Activated naive CD8-positive, alpha-beta T cell treated with anti-CD3 and anti-CD28 coated beads for 36 hours (primary cell): ENCODE measurements at places on chromosomes 6 and 20. TPM values are rescaled to one million over a fixed set of nuclear protein-coding genes. Genes with fewer than 3 reads are reported as not detected.

DNA sequence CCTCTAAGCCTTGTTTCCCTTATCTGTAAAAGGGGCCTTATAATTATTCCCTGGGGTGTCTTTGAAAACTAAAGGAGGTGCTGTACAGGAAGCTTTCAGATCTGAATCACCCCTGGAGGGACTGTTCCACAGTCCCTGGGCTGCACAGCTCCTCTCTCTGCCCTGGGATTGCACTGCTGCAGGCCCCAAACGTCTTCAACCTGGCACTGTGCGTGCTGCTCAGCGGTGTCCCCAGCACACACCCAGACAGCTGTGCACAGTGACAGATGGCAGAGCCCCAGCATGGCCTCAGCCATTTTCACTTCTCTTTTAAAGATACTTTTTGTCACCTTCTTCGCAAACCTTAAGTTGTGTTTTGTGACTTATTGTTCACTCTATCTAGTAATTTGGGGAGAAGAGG is 50.7 kb upstream of the INSM1 start:
- DNase-seq = no peak

DNA sequence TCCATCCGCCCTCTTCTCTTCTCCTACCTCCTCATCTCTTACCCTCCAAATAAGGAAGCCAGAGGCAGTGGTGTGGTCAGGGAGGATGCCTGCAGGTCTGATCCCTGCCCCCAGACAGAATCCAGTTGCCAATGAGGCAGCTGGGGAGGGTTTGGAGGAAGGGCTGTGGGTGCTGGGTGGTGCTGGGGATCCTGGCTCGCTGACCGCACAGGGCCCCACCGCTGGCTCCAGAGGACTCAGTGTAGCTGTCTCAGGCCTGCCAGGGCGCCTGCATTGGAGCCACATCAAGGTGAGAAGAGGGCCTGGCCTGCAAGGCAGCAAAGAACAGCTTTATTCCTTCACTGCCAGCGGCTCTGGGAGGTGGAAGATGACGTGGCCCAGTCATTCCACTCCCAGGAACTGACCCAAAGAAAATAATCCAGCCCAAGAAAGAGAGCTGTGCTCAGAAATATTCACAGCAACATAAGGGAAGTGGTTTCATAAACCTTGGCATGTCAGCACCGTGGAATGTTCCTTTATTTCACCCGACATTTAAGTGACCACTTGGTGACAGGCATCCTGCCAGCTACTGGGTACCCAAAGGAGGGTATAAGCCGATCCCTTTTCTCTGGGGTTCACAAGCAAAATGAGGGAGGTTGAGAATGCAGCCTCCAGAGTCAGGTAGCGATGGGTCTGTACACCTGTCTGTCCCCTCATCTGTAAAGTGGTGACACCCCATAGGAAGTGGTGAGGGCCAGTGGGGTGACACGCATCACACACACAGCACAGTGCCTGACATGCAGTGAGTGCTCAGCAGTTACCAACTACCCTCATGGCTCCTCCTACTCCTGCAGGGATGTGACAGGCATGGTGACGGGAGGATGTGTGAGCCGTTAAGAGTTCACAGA is 125.1 kb downstream of the SNX5 start:
- DNase-seq = no peak

- no peak for DNase-seq
Observed at GRCh38 chr20:63651942-63652191, 1.4 kb downstream of the STMN3 start.

Gene TRAPPC3L
- total RNA-seq = not detected
